ENCODE measurements at places on chromosomes 5 and 9.

- no peak for DNase-seq
Observed at GRCh38 chr5:85998656-85999055, 619.1 kb upstream of the COX7C start.

- DNase-seq: no peak
Observed at GRCh38 chr5:124808842-124809268, 62.4 kb upstream of the ZNF608 start.

DNA sequence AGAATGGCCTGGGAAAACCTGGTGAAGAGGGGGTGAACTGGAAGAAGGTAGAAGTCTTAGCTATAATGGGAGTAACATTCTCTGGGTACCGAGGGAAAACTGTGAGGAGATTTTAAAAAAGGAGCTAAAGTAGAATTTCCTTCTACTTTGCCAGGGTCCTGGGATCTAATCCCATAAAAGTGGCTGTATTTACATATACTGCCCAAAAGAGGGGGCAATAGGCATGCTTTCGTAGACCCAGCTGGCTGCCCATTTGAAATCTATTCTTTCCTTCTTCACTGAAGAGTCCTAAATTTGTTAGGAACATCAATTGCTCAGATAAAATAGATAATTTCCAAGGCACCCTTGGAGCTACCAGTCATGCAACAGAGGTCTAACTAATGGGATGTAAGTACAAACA is 159.2 kb downstream of the CDC42SE2 start:
- peak; percentile 21 for DNase-seq

GRCh38 chr5:16975950-16976624 is 40.0 kb upstream of the MYO10 start:
- DNase-seq: no peak

- DNase-seq: no peak
Observed at GRCh38 chr9:97548819-97549540, 47.5 kb downstream of the TMOD1 start.

DNA sequence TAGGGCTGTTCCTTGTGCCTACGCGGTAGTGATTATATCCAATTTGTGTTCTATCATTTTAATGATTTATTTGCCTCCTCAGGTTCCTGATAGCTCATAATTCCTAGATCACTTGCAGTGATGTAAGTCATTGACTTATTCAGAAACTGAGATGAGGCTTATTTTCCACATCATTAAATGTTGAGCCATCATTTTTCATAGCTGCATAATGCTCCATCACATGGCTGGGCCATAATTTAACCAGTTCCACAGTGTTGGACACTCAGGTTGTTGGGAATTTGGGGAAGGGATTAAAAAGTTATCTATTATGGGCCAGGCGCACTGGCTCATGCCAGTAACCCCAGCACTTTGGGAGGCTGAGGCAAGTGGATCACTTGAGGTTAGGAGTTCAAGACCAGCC is 35.8 kb upstream of the HMCN2 start:
- no peak for DNase-seq

DNA sequence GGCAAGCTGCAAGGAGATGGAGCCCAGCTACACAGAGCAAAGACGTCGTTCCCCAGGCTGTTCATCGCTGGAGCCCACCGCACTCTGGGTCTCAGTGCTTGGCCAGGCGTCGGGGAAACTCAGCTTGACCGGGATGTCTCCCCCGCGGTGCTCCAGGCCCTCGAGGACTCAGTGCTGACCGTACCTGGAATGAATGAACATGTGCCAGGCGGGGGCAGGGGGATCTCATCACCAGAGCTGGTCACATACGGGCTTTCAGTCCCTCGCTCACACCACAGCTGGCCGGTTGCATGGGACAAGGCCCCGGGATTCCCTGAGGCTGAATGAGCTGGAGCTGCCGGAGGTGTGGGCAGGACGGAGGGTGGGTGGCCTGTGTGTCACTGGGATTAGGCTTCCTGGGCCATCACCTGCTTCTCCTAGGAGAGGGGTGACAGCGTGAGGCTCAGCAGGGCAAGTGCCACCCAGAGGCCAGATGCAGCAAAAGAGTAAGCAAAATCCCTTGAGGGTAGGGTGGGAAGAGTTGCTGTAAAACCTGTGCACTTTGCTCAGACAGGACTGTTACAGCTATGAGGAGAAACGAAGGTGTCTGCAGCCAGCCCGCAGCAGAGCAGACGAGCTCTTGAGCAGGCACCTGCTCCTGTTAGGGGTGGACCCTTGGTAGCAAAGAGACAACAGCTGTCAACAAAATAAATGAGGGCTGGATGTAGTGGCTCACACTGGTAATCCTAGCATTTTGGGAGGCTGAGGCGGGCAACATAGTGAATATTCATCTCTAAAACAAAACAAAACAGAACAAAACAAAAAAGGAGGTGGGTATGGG is 70.7 kb upstream of the RAPGEF1 start:
- DNase-seq: no peak

DNA sequence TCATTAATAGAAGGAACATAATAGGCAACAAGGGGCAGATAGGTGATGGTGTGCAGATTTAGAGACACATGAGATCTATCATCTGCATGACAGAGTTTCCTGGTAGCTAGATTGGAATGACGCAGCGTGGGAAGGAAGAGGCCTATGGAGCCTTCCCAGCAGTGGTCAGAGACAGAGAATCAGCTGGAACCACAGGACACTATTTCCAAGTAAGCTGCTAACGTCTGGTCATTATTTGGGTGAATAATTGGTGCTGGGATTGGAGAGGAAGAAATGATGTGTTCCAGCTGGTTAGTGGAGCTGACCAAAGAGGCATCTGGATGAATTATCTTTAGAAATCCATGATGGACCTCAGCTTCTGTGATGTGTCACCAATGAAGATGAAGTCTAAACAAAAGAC is 91.2 kb upstream of the PRR16 start:
- no peak for DNase-seq

DNA sequence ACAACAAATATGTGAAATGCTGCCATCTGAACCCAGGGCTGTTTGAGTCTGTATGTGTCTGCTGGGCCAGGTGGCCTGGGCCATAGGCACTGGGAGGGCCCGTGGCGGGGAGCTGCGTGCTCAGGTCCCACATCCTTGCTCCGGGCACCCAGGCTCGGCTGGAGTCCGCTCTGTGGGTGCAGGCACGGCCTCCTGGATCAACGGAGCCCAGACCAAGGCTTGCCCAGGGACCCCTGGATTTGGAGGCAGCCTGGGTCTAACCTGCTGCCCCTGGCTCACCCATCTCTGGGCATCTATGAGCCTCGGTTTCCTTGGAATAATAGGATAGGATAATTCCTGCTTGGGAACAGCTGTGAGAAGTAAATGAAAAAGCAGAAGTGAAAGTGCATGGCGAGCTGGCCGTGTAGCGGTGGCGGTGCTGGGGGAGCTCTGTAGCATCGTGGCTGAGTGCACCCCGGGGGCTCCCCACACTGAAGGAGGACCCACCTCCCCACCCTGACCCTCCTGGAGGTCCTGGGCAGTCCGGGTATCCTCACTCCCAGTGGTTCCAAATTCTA is 1.2 kb downstream of the CDHR2 start:
- no peak for DNase-seq

DNA sequence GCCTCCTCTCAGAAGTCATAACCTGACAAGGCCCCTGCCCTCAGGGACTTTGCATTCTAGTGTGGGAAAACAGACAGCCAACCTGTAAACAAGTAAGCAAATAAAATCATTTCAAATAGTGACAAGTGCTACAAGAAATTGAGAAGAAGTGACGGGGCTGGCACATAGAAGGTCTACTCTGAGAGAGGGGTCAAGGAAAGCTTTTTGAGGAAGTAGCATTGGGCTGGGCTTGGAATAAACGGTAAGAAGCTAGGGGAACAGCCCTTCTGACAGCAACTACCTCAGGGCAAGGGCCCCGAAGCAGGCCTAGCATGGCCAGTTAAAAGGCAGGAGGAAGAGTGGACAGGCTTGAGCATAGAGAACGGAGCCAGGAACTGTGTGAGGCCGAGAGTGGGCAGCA is 4.8 kb upstream of the SLC2A8 start:
- DNase-seq: no peak

GRCh38 chr5:71011194-71011792 is 13.8 kb downstream of the NAIP start:
- DNase-seq: peak; percentile 0

GRCh38 chr5:36406023-36406422 is 104.3 kb upstream of the RANBP3L start:
- no peak for DNase-seq

DNA sequence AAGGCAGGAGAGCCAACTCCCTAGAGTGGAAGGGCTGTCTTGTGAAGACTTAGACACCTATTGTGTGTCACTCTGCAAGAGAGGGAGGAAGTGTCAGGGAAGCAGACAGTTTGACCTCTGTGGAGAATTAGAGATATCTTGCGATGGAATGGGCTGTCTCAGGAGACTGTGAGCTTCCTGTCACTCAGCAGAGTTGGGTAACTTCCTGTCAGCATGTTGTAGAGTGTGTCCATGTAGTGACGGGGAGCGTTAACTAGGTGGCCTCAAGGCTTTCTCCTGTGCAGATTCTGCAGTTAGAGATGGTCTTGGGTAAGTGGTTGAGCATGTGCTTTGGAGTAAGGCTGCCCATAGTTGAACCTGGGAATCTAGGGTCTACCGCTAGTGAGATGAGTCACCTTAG is 136.5 kb downstream of the KIF4B start:
- no peak for DNase-seq

- DNase-seq: peak; percentile 85
Observed at GRCh38 chr5:44365345-44365744, 23.9 kb downstream of the FGF10 start.

GRCh38 chr9:15967068-15967467 is 414.2 kb downstream of the CCDC171 start:
- DNase-seq: no peak

DNA sequence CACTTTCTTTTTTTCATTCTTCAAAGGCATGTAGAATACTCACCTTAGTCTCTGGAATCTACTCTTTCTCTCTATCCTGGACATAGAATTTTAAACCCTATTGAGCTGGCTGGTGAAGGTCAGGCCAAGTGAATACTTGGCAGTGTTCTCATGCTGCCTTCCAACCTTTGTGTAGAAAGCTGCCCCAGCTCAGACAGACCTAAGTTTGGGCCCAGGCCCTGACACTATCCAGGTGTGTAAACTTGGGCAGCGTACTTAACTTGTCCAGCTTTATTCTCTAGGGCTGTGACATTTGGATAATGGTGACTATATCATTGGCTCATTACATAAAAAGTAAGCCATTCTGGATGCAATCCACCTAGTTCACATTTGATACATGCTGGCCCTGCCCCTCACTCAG is 298.3 kb downstream of the IRX1 start:
- no peak for DNase-seq

- DNase-seq: no peak
Observed at GRCh38 chr5:5490774-5491347, 68.4 kb downstream of the ICE1 start.

DNA sequence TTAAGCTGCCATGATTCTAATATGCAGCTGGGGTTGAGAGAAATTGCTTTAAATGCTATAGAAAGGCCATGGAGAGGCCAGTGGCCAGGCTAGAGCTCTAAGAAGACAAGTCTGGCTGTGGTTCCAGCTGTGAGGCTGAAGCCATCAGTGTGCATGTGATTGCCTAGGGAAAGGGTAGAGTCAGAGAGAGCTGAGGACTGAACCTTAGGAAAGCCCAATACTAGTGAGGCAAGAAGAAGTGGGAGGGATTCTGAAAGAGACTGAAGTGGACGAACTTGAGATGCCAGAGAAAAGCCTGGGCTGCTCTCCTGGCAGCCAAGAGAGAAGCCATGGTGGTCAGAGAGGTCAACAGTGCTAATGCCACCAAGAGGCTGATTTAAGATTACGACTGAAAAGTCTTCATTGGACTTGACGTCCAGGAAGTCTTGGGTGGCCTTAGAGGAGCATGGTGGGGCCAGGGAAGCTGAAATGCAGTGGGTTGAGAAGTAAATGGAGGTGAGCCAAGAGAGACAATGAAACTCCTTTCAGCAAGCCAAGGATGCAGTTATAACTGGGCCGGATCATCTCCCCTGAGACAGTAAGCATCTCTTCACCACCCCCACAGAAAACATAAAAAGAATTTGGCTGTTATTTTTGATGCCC is 133.2 kb downstream of the TMEM174 start:
- DNase-seq: no peak

GRCh38 chr5:136143763-136144162 is 11.1 kb downstream of the SMAD5 start:
- no peak for DNase-seq

DNA sequence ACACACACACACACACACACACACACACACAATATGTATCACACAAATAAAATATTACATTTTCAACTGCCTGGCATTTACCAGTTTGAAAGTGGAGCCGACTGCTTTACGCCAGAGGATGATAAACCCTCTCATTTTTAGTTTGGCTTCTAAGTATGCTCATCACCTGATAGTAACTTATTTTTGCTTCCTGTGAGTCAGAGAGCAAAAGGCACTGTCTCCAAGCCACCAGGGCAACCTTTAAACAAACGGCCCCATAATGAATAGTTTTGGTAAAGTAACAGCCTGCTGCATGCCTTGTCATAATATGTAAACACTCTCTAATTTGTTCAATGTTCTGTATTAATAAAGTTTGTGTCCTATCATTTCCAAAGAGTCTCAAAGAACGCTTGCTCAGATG is 26.9 kb downstream of the KLF4 start:
- peak; percentile 60 for DNase-seq

- no peak for DNase-seq
Observed at GRCh38 chr5:174176511-174176910, 131.0 kb downstream of the NSG2 start.

GRCh38 chr9:108057421-108058134 is 568.0 kb upstream of the KLF4 start:
- peak; percentile 96 for DNase-seq

GRCh38 chr9:69004836-69005235 is 9.1 kb downstream of the PRKACG start:
- DNase-seq: peak; percentile 71

DNA sequence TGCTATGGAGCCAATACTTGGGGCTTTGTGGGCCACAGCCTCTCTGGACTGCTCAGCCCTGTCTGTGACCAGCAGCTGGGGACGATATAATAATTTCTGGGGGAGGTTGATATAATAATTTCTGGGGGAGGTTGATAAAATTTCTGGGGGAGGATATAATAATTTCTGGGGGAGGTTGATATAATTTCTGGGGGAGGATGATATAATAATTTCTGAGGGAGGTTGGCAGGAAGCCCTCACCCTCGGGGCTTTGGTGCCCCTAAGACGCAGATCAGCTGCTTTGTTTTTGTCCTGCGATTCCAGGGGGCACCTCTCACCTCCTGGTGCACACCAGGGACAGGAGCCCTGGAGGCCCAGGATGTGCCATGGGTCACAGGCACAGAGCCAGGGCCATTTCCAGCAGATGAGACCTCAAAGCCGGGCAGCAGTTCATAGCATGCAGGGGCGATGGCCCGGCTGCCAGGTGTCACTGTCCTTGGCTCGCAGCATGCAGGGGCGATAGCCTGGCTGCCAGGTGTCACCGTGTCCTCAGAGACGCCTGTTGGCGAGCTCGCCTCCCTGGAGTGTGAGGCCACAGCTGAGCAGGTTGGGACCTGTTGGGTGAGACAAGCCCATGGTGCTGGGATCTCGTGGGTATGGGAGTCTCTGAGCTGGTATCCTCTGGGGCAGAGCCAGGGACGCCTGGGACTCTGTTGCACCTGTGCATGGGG is 3.8 kb upstream of the TOR4A start:
- DNase-seq: no peak

- DNase-seq: no peak
Observed at GRCh38 chr9:132141344-132141947, 20.4 kb upstream of the NTNG2 start.

All from fibroblast of gingiva (primary cell).